Umbilical cord (tissue), 2 donors: ENCODE measurements at places on chromosomes 1 and 21. TPM values are rescaled to one million over a fixed set of nuclear protein-coding genes. Genes with fewer than 3 reads are reported as not detected.

- peak; percentile 72 for DNase-seq
Observed at GRCh38 chr1:232868793-232869491, 63.7 kb downstream of the MAP10 start.

GRCh38 chr1:57901208-57901919, 477.5 kb upstream of the DAB1 start:
- no peak for DNase-seq

DNA sequence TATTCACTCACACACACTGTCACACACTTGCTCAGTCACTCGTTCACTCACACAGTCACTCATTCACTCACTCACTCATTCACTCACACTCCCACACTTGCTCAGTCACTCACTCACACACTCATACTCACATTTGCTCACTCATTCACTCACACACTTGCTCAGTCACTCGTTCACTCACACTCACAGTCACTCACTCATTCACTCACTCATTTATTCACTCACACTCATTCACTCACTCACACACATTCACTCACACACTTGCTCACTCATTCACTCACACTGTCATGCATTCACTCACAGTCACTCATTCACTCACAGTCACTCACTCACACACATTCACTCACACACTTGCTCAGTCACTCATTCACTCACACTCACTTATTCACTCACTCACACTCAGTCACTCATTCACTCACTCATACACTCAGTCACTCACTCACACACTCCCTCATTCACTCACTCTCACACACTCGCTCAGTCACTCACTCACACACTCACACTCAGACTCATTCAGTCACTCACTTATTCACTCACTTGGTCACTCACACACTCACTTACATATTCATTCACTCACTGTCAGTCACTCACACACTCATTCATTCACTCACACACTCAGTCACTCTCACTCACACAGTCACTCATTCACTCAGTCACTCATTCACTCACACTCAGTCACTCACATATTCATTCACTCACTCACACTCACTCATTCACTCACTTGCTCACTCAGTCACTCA, 167.0 kb upstream of the C1orf174 start:
- DNase-seq, result no peak

DNA sequence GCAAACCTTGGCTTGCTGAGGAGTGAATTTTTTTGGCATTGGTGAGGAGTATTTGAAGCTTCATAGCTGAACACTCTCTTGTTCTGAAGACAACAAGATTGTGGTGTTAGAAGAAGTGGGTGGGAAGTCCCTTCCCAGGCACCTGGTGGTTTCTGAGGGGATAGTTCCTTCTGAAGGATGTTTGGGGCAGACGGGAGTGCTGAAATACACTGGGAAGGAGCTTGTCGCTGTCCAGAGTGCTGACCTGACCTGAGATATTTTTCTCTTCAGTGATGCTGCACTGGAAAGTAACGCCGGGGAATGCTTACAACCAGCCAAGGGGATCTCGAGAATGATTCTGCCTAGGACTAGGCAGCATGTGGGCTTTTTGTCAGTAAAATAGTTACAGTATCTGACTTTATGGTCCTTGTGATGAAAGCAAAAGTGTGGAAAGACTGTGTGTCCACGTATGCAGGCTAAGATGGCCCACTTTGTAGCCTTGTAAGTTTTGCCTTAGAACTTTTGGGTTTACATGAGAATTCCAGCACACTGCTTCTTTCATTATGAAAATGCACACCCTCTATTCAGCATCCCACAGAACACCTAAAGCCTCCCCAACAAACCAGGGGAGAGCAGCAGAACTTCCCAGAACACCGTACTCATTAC, 33.1 kb upstream of the NFASC start:
- peak; percentile 80 for DNase-seq

GRCh38 chr1:205791568-205792180, 16.4 kb upstream of the RAB29 start:
- DNase-seq, result peak; percentile 45

- DNase-seq, result peak; percentile 78
Observed at GRCh38 chr21:21200103-21200938, 202.1 kb downstream of the NCAM2 start.

- peak; percentile 28 for DNase-seq
Observed at GRCh38 chr1:244654108-244655038, 1.4 kb downstream of the DESI2 start.

DNA sequence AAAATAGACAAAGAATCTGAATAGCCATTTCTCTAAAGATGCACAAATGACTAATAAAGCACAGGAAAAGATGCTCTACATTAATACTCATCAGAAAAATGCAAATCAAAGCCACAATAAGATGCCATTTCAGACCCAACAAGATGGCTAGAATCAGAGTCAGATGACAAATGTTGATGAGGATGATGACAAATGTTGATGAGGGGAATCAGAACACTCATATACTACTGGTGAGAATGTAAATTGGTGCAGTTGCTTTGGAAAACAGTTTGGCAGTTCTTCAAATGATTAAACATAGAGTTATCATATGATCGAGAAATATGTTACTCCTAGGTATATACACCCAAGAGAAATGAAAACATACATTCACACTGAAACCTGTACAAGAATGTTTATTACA, 33.9 kb downstream of the LRRC40 start:
- no peak for DNase-seq

GRCh38 chr1:225881081-225881958, 860 bp downstream of the TMEM63A start:
- DNase-seq, result peak; percentile 34

GRCh38 chr1:231720652-231721325, 94.2 kb downstream of the DISC1 start:
- DNase-seq, result no peak

- DNase-seq, result no peak
Observed at GRCh38 chr1:247295746-247296145, 35.9 kb downstream of the ZNF496 start.

GRCh38 chr1:16173447-16174260, 17.8 kb upstream of the EPHA2 start:
- peak; percentile 81 for DNase-seq

DNA sequence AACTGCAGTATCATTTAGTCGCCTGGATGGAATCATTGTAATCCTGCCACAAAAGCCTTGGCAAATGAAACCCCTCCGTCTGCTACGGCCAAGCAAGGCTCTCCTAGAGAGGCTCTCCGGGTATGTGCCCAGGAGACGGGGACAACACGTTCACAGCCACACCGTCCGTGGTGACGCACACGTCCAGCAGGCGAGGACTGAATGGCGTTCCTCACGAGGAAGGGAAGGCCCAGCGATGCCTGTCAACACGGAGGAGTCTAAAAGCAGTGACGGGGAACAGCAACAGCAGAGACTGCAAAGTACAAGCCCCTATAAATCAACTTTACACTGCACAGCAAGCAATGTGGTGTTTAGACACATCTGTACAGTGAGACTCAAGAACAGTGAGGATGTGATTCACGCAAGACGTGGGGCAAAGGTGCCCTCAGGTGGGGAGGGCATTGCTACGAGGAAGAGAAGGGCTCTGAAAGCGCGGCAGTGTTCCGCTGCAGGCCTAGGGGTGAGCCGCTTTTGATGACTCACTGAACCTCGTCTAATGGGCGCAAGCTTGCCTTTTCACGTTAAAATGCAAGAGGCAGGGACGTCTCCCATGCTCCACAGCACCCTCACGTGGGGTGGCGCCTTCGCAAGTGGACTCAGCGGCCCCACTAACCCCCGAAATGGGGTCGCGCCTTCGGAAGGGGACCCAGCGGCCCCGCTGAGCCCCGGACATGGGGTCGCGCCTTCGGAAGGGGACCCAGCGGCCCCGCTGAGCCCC, 6.8 kb downstream of the WRAP73 start:
- DNase-seq, result no peak

DNA sequence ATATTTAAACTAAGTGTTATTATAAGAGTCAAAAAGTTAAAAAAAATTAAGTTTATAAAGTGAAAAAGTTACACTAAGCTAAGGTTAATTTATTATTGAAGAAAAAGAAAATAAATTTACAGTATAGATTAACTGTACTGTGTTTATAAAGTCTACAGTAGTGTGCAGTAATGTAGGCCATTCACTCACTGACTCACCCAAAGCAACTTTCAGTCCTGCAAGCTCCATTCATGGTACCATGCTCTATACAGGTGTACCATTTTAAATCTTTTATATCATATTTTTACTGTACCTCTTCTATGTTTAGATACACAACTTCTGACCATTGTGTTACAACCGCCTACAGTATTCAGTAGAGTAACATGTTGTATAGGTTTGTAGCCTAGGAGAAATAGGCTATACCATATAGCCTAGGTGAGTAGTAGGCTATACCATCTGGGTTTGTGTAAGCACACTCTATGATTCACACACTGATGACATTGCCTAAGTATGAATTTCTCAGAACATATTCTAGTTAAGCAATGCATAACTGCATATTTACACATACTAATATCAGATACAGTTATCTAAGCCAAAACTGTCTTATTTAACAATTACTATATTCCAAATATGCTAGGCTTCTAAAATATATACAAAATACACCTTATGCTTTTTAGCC, 80.6 kb upstream of the GFI1 start:
- DNase-seq, result no peak

GRCh38 chr1:174000371-174000770, 21.8 kb downstream of the RC3H1 start:
- DNase-seq, result peak; percentile 5

DNA sequence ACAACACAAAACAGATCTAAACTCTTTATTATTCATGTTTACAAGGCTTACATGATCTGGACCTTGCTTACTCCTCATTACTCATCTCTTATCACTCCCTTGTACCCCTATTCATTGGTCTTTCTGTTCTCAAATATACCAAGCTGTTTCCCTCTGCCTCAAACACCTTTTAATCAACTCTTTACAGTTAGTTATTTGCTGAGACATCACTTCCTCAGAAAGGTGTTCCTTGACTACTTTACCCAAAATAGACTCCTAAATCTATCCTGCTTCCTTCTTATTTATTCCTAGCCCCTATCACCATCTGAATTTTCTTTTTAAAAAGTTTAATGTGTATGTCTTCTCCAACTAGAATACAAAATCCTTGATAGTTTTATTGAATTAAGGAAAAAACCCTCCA, 100.6 kb upstream of the SLFNL1 start:
- no peak for DNase-seq

GRCh38 chr1:75725861-75726361, 1.4 kb downstream of the ACADM start:
- no peak for DNase-seq

GRCh38 chr1:21337010-21337437, 46.8 kb upstream of the ECE1 start:
- DNase-seq, result peak; percentile 53

DNA sequence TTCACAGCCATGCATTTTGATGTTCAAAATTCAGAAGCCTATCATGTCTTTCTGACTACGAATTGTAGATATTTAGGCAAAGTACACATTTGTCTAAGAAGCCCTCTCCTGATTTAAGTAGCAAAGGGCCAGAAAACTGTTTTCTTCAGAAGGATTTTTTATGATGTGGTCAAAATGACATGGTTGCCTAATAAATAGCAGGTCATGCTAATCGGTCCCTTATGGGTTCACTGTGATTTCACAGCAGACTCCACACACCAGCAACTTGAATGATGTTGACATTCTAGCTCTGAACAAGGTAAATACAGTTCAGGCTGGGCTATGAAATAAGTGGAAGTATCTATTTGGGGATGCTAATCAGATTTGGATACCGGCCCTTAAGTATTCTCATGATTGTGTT, 178.7 kb upstream of the DPYD start:
- no peak for DNase-seq

DNA sequence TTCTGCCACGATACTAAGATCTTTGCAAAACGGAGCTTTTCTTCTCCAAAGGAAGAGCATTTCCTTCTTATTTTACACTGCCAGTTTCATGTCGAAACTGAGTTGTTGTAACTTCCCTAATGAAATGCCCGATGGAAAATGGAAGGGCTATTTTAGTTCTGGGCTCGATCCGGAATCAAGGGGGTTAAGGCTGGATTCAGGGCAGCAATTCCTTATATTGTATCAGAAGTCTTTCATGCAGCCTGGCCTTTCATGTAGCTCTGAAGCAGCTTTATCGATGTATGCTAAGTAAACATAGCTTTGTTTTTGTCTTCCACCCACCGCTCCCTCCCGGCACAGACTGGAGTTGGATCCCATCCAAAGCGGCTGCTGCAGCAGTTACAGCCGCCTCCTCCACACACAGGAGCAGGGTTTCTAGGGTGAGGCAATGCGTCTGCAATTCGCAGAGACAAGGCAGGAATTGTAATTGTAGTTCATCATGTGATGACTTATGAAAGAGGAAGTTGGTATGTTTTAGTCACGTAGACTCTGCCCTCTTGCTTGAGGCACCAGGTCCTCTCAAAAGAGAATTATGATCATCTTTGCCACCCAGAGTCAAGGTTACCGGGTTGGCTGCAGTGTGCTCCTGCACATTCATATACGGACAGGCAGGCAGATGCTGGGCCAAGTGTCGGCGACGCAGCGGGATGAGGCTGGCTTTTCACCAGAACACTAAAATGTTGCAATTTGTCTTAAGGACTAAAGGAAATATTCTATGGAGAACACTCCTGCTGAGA, 2.6 kb upstream of the IRF2BP2 start:
- DNase-seq, result peak; percentile 99

- peak; percentile 34 for DNase-seq
Observed at GRCh38 chr1:55572878-55573734, 357.9 kb upstream of the USP24 start.

DNA sequence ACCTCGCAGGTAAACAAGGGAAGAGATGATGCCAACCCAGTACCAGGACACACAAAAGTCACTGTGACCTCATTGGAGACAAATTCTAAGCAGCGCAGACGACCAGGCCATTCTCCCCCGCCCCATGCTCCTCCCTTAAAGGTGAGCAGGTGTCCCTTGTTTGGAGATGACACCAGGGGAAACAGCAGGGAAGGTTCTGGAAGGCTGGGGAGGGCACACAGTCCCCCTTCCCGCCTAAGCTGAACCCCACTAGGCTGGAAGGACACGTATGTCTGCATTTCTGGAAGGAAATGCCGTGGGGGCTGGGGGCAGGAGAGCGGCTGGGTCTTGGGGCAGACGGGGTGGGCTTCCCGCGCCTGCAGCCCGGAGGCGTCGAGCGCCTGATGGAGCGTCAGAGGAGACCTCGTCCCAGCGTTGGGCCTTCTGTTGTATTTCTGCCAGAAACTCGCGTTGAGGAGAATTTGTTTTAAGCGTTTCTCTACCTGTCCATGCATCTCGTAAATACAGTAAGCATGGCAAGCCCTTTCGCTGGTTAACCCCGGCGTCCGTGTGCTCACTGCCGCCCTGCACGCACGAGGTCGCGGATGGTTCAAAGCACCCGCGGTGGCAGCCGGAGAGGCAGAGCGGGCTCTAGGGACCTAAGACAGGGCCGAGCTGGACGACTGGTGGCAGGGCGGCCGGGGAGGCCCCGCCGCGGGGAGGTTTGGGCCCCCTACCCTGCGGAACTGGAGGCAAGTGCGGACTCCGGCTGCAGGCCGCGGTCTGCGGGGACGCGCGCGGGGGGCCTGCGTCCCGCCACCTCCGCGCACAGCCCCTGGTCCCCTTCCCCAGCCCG, 1.2 kb upstream of the LHX4 start:
- DNase-seq, result no peak

GRCh38 chr1:55012661-55013060, 13.9 kb downstream of the BSND start:
- no peak for DNase-seq

The EBNA1BP2 gene
- 28.4 TPM for total RNA-seq

The KLF17 gene
- 5.5 TPM for total RNA-seq

The LAMC2 gene
- 34.2 TPM for total RNA-seq

The COL9A2 gene
- 9.1 TPM for total RNA-seq

The ESPN gene
- 0.24 TPM for total RNA-seq

The CFHR3 gene
- 22.6 TPM for total RNA-seq

The ROR1 gene
- total RNA-seq, result 22.4 TPM

The FAM163A gene
- total RNA-seq, result 3.6 TPM

The GJC2 gene
- 1.9 TPM for total RNA-seq

The ORC1 gene
- total RNA-seq, result 0.48 TPM

The AUNIP gene
- total RNA-seq, result 1.4 TPM

The TMEM269 gene
- not detected for total RNA-seq

The PAQR6 gene
- not detected for total RNA-seq

The HMCN1 gene
- 29.6 TPM for total RNA-seq
